ENCODE measurements at places on chromosomes 13 and 19.

DNA sequence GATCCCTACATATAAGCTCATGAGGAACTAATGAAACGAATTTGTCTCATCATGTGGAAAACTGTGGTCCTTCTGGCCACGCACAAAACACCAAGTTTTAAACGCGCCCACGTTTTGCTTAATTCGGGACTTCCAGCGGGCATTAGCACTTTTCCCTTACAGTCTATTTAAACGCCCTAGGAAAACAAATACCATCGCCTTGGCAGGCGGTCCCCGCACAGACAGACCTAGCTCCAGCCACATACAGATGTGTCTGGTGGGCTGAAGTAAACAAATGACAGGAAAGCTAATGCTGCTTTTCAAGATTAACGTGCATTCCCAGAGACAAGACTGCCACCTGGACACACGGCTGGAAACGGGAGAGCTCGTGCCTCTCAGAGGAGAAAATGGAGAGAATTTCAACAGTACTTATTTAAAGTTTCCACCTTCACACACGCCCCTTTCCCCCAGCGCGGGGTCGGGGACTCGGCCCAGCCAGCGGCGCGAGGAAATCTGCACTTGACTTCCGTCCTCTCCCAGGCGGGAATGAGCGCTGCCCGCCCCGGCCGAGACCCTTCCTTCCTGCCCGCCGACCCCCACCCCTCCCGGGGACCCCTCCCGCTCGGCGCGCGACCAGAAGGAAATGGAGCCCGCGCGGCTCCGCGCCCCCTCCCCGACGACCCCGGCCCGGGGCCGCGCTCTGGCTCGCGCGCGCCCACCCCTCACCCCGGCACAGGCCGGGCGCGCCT, 931 bp downstream of the USP12 start:
- DNase-seq = peak; percentile 34

DNA sequence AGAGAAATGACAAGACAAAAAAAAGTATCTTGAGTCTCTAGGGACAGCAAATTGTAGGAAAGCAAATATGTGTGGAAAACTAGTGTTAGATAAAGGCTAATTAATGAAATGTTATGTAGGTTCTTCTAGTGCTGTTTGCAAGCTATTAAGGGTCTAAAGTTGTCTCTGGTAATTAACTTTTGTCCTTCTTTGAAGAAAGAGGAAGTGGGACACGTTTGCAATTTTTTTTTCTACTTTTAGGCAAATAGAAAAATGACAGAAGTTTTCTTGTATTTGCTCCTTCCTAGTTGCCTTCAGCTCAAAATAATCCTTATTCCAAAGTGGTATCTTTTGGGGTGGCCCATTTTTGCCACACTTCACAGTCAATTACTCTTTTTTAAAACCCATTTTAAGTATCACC, 1877.7 kb upstream of the PRR20A start:
- no peak for DNase-seq

GRCh38 chr13:77918391-77919245, at the start of gene EDNRB:
EDNRB (minus strand) TSS chr13:77918831; CDS start chr13:77918573, 258 bp downstream.
- no peak for DNase-seq

GRCh38 chr19:18939922-18940768, 872 bp downstream of the HOMER3 start:
- no peak for DNase-seq

DNA sequence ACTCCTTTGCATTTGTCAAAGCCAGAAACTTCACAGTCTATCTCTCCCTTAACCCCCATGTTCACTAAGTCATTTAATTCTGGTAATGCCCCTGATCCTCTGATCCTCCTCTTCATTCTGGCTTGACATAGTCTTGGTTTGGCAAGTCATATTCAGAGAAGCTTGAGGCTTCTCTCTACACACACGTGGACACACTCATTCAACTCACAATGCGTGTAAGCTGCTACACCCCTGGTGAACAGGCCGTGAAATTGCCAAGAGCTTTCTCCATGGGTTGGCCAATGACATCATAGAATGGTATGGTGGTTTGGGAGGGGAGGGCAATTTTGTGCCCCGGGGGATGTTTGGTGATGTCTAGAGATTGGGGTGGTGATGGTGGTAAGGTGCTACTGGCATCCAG, 47.9 kb upstream of the FLT1 start:
- DNase-seq = no peak

DNA sequence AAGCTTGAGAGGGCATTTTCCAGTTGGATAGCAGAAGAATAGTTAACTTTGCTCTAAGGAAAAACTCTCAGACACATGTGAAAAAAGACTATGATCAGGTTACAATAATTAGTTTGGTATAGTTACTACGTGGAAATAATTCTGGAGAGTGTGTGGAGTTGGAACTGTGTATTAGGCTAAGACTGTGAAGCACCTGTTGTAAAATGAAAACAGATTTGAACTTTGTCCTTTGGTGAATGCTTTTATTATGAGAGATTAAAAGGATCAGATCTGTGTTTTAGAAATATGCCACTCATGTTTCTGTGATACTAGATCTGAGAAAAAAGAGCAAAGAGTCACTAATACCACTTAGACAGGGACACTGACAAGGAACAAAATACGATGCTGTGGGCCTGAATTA, 807.5 kb upstream of the ATXN8OS start:
- DNase-seq = no peak

DNA sequence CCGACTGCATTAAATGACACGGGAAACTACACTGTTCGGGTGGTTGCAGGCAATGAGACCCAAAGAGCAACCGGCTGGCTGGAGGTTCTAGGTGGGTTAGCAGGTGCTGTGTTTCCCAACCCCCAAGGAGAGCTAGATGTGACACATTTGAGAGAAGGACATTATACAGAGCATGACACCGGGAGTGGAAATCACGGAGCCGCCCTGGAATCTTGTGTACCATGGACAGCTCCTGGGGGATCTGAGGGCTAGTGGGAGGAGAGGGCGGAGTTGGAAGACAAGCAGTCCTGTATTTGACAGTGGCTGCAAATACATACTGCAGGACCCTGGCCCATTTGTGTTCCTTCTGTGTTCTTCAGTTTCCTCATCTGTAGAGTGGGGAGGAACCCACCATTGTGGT, 2.3 kb downstream of the CEACAM18 start:
- DNase-seq = no peak

- peak; percentile 59 for DNase-seq
Observed at GRCh38 chr19:11797491-11797890, 832 bp upstream of the ZNF491 start.

DNA sequence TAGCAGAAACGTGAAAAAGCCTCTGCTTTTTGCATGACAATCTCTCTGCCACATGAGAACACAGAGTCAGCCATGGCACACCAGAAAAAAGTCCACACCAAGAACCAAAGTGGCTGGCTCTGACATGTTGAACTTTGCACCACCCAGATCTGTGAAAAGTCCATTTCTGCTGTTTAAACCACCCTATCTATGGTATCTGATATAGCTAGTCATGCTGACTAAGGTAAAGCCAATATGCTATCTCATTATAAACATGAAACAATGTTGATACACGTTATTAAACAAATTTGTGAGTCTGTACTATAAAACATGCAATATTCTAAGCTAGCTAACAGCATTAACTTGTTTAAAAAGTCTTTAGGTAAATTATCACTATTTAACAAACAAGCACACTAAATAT, 21.0 kb upstream of the ZNF432 start:
- DNase-seq = no peak

DNA sequence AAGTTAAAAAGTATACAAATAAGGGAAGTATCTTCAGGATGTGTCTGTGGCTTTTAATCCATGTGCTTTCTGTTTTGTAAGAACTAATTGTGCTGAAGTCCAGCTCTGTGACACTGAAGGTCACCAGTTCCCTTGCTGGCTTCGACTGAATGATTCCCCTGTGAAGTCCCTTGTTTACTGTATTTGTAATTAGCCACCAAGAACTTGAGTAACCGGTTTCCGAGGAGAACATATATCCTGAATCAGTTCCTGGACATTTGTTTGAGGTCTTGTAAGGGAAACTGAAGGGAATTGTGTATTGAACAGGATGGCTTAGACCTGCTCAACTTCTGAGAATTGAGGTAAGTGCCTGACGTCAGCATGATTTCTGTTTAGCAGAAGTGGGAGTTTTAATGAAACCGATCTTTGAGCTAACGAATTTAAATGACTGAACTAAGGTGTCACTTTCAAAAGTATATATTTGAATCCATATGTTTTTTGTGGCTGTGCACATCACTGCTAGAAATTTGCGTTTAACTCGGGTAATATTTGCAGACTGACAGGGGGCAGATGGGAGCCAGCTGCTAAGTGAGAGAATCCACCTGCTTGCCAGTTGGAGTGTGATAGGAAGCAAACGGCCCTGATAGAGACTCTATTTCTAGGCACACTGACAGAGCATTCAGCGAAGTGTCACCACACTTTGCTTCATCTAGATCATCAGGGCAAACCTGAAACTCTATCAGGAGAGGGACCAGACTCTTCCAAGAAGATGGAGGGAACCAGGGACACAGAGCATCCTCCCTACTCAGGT, 530.0 kb downstream of the RFC3 start:
- DNase-seq = no peak

DNA sequence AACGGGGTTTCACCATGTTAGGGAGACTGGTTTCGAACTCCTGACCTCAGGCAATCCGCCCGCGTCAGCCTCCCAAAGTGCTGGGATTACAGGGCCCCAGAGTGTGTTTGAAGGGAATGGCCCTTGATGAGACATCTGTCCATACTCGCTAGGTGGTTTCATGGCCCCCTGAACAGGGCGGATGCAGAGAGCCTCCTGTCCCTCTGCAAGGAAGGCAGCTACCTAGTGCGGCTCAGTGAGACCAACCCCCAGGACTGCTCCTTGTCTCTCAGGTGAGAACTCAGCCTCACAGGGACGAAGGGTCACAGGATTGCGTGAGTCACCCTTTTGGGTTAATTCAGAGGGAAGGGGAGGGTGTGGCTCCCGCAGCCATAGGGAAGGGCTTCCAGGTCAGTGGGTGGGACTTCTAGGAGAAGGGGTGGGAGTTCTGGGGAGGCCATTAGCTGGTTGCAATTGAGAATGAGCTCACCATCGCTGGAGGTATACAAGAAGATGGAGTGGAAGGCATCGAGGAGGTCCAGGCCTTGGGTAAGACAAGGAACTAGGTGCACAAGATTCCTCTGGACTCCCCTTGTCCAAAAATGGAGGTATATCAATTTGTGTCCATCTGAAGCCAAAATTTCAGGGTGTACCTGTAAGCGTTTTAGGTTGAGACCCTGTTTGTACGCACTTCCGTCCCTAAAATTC, 9.2 kb downstream of the SHD start:
- DNase-seq = no peak

DNA sequence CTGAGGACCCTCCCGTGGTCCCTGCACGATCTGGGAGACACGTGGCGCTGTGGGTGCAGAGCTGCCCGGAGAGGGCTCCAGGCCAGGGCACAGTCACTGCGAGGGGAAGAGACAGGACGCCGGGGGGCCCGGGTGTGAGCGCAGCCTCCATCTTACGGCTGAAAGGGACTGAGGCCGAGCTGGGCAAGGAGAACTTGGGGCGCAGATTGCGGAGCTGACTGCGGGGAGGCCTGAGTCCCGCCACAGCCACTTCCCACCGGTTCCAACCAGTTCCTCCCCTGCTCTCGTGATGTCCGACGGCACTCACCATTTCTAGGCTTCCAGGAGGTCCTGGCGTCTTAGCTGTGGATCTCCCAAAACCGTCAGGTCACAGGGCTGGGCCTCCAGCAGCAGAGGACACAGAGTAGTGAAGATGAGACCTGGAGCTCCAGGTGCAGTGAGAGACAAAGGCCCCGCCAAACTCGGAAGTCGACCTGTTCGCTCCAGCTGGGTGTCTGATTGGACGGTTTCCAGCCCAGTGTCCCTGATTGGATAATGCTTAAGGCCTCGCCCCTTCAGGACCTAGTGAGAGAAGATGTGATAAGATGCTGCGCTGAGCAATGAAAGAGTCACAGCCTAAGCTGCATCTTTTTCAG, 4.8 kb upstream of the ZNF253 start:
- DNase-seq = peak; percentile 18

DNA sequence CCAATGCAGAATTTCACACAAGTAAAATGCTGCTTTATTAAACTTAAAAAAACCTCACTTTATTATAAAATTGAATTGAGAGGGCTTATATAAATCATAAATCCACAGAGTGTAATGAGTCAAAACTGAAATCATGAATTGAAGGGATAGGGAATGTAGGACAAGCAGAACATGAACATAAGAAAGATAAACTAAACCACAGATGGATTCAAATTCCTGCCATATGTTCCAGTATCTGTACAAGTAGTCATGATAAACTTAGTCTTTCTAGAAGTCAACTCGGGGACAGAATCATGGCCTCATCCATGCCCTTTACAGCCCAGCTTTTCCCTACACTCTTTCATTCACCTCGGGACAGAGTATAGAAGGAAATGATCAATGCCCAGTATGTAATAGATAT, 16.6 kb downstream of the LMO7 start:
- DNase-seq = no peak

- DNase-seq = no peak
Observed at GRCh38 chr19:30978639-30979038, 370.6 kb downstream of the TSHZ3 start.

DNA sequence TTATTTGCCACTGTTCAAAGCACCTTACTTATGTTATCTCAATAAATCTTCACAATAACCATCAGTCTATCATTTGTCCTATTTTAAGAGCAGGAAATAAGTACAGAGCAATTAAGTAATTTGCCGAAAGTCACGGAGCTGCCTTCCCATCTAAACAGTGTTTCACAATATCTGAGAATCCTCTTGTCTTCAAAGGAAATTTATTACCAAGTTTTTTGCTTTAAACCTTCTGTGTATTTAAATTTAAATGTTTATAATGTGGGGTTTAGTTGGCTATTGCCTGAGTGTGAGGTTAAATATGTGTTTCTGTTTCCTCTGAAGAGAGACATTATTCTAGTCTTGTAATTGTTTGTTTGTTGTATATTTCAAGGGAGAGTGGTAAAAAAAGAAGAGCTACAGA, 633.1 kb downstream of the EFNB2 start:
- no peak for DNase-seq

DNA sequence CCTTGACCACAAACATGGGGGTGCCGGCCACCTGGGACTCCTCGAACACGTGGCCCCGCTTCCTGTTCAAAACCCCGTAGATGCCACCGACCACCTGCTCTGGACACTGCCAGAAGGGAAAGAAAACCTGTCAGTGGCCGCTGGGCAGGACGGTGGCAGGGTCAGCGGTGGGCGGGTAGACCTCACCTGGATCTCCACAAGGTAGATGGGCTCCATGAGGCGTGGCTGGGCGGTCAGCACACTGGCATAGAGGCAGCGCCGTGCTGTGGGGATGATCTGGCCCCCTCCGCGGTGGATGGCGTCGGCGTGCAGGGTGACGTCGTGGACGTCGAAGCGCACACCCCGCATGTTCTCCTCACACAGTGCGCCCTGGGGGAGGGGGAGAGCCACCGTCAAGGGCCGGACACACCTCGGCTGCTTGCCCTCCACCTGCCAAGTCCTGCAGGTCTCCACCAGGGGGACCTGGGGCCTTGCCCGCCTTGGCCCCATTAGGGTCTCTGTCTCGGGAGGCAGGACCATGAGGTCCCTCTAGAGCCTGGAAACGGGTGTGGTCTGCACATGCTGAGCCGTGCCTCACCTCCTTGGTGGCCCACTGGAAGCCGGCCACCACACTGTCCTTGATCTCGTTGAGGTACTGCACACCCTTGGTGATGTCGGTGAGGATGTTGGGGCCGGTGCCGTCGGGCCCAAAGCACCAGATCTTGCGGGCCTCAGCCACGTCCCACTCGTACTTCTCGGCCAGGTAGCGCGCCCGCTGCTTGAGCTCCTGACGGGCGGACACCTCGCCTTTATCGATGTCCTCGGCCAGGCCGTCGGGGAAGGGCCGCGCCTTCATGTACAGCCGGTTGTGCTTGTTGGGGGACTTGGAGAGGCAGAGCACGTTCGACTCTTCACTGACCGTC, 6.6 kb upstream of the DAPK3 start:
- no peak for DNase-seq

- DNase-seq = peak; percentile 85
Observed at GRCh38 chr19:42132030-42132628, at the start of gene POU2F2. POU2F2 (minus strand) TSS chr19:42132446; CDS start chr19:42132411, 35 bp downstream.

GRCh38 chr13:61765181-61765742, 349.6 kb upstream of the PCDH20 start:
- no peak for DNase-seq

All from stimulated activated CD4-positive, alpha-beta T cell treated with anti-CD3 and anti-CD28 coated beads, Interleukin-4, amount 100 ng/mL, for 4 hours (primary cell).